ENCODE measurements at places on chromosomes 2 and 18.

DNA sequence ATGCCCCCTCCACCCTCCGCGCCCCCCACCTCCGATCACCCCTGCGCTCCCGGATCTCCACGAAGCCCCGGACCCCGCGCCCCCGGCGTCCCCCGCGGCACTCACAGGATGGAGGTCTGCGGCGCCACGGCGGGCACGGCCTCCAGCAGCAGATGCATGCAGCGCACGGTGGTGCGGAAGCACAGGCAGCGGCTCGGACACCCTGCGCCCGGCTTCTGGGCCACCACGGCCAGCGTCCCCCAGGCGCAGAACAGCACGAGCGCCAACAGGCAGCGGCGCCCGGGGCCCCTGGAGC, 217 bp downstream of the PXDN start:
- H3K4me1 ChIP-seq = no peaks in the 10 kb centered on the region
- H3K36me3 ChIP-seq = peaks cover 7% of the 10 kb centered on the region
- H3K27me3 ChIP-seq = no peaks in the 10 kb centered on the region
- H3K27ac ChIP-seq = peak overlapping the region; percentile 64

DNA sequence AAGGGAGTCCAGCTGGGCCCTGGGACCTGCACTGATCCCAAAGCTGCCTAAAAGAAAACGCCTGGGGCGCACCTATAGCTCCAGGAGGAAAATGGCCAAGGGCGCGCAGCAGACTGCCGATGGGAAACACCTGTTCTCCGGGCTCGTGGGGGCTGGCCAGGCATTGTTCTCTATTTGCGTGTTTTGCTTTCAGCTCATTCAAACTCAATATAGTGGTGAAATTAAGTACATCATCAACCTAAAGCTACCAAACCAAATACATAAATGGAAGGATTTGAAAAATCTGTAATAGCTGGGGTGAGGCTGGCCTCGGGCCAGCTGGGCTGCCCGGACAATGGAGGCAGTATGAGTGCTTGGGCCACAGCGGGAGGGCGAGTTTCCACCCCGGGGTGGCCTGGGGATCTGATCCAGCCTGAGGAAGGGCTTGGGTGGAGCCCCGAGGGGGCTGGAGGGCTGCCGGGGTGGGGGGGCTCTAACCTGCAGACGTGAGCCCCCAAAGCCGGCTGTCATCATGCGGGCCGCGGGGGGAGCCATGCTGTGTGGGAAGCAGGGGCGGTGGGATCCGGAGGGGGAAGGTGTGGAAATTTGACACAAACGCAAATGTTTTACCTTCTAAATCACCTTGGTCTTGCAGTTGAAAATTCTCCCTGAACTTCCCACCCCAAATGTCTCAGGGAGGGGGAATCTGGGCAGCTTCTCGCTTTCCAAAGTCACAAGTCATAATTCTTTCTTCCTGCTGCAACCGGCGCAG, 77.6 kb downstream of the ASB1 start:
- no peak overlapping the region for H3K4me3 ChIP-seq
- H3K4me1 ChIP-seq = no peaks in the 10 kb centered on the region
- H3K27me3 ChIP-seq = no peaks in the 10 kb centered on the region

DNA sequence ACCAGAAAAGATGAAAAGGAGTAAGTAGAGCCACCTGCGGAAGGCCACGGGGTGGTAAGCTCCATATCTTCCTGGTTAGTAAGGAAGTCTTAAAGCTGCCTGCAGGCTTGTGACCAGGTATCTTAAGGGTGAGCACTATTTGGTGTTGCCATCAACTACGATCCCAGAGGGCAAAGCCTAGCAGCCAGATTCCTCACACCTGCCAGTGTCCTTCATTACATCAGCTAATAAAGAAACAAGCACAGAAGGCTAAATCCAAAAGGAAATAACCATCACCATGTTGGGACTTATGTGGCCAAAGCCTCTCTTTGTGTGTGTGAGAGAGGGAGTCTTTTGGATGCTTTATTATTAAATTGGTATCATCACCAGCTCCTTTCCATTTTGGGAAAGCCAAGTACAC, 123.5 kb downstream of the ALK start:
- no peaks in the 10 kb centered on the region for H3K4me1 ChIP-seq
- no peak overlapping the region for H3K4me3 ChIP-seq
- no peaks in the 10 kb centered on the region for H3K27me3 ChIP-seq
- H3K36me3 ChIP-seq = no peaks in the 10 kb centered on the region
- no peak overlapping the region for H3K27ac ChIP-seq

GRCh38 chr18:51716277-51716676, 518.8 kb upstream of the MEX3C start:
- H3K27me3 ChIP-seq = no peaks in the 10 kb centered on the region
- no peak overlapping the region for H3K27ac ChIP-seq
- no peaks in the 10 kb centered on the region for H3K36me3 ChIP-seq
- no peaks in the 10 kb centered on the region for H3K4me1 ChIP-seq

GRCh38 chr18:34864836-34865497, 154.9 kb downstream of the DTNA start:
- H3K27me3 ChIP-seq = no peaks in the 10 kb centered on the region
- DNase-seq = no peak
- peaks cover 2% of the 10 kb centered on the region for H3K4me1 ChIP-seq
- no peaks in the 10 kb centered on the region for H3K36me3 ChIP-seq

GRCh38 chr2:102253753-102254150, 57.6 kb upstream of the IL1RL1 start:
- DNase-seq = no peak
- no peak overlapping the region for H3K4me3 ChIP-seq
- peaks cover 15% of the 10 kb centered on the region for H3K27me3 ChIP-seq
- H3K27ac ChIP-seq = no peak overlapping the region
- no peaks in the 10 kb centered on the region for H3K4me1 ChIP-seq
- H3K36me3 ChIP-seq = no peaks in the 10 kb centered on the region

- no peak for DNase-seq
- no peaks in the 10 kb centered on the region for H3K36me3 ChIP-seq
- H3K4me1 ChIP-seq = no peaks in the 10 kb centered on the region
- H3K27me3 ChIP-seq = no peaks in the 10 kb centered on the region
- no peak overlapping the region for H3K27ac ChIP-seq
These were observed 206.8 kb downstream of the OTX1 start for GRCh38 chr2:63257473-63257872.

- no peak overlapping the region for H3K27ac ChIP-seq
- H3K4me3 ChIP-seq = no peak overlapping the region
- H3K36me3 ChIP-seq = no peaks in the 10 kb centered on the region
- peaks cover 3% of the 10 kb centered on the region for H3K4me1 ChIP-seq
- H3K27me3 ChIP-seq = no peaks in the 10 kb centered on the region
These were observed 62.2 kb downstream of the HAUS1 start for GRCh38 chr18:46166261-46166970.

- no peaks in the 10 kb centered on the region for H3K27me3 ChIP-seq
- no peaks in the 10 kb centered on the region for H3K4me1 ChIP-seq
- no peak for DNase-seq
- no peak overlapping the region for H3K4me3 ChIP-seq
- H3K36me3 ChIP-seq = no peaks in the 10 kb centered on the region
These were observed 242.5 kb downstream of the AFF3 start for GRCh38 chr2:99899882-99900281.

DNA sequence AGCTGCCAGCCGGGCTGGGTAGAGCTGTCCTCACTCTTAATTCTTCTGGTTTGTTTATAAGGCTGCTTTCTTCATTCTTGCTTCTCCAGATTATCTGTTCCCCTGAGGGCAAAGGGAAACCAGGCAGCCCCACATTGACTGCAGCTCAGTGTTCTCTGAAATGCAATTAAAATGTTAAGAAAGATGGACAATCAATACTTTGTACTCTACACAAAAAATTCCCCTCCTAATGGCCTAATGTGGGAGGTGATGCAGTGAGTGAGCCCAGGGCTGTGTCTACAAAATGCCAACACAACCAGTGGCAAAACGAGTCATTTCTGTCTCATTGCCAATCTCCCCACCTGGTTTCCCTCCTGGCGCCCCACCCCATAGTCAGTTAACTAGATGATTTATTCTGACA, 541.7 kb upstream of the RAB6C start:
- H3K4me3 ChIP-seq = no peak overlapping the region

DNA sequence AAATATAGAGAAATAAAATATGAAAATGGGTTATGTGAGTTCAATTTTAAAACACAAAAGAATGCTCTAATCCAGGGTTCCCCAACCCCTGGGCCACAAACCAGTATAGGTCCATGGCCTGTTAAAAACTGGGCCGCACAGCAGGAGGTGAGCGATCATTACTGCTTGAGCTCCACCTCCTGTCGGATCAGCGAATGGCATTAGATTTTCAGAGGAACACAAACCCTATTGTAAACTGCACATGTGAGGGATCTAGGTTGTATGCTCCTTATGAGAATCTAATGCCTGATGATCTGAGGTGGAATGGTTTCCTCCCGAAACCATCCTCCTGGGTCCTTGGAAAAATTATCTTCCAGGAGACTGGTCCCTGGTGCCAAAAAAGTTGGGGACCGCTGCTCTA, 34.7 kb downstream of the TTR start:
- DNase-seq = no peak
- no peak overlapping the region for H3K4me3 ChIP-seq
- H3K36me3 ChIP-seq = peaks cover 49% of the 10 kb centered on the region
- no peak overlapping the region for H3K27ac ChIP-seq

DNA sequence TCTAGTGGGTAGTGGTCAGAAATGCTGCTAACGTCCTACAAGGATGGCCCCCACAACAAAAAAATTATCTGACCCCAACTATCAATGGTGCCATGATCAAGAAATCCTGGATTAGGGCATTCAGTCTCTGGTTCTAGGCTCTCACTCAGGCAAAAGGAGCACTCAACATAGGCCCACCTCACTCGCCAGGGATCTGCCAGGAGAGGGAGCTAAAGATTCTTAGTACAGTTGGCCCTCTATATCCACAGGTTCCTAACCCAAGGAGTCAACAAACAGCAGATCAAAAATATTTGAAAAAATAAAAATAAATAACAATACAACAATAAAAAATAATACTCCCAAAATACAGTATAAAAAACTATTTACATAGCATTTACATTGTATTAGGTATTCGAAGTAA, 10.0 kb downstream of the SLC4A5 start:
- H3K4me1 ChIP-seq = peaks cover 2% of the 10 kb centered on the region
- H3K4me3 ChIP-seq = no peak overlapping the region
- no peaks in the 10 kb centered on the region for H3K36me3 ChIP-seq
- H3K27ac ChIP-seq = no peak overlapping the region
- H3K27me3 ChIP-seq = no peaks in the 10 kb centered on the region

GRCh38 chr2:174673876-174674275, 76.3 kb upstream of the WIPF1 start:
- no peak for DNase-seq
- peaks cover 54% of the 10 kb centered on the region for H3K36me3 ChIP-seq
- no peak overlapping the region for H3K4me3 ChIP-seq
- no peaks in the 10 kb centered on the region for H3K4me1 ChIP-seq
- no peaks in the 10 kb centered on the region for H3K27me3 ChIP-seq
- H3K27ac ChIP-seq = no peak overlapping the region
